ENCODE measurements at places on chromosomes 3 and 15.

DNA sequence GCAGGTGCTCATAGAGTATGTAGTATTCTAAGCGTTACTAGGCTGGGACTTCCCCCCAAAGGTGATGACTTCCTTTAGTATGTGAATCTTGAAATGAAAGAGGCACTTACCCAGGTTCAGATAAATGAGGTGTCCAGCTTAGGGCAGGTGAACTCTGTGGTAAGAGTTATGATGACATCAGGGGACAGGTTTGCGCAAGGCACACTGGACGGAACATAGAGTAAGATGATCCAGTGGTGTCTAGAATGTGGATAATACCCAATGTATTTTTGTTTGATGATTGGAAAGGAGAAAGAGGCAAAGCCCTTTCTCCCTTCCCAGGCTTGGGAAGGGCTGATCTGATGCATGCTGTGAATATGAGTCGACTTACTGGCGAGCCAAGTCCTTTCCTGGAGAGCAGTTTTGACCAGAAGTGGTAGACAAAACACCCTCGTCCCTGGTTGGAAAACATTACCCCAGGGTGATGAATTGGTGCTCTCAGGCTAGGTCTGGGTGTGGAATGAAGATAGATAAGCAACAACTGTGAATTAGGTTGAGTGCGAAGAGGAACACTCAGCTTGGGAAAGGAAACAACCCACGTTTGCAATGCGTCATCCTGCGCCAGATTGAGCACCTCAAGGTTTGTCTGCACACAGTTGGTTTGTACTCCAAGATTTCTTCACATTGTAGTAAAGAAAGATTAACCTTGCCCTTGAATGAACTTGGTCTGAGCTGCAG is 124.2 kb downstream of the GHSR start:
- DNase-seq: no peak

DNA sequence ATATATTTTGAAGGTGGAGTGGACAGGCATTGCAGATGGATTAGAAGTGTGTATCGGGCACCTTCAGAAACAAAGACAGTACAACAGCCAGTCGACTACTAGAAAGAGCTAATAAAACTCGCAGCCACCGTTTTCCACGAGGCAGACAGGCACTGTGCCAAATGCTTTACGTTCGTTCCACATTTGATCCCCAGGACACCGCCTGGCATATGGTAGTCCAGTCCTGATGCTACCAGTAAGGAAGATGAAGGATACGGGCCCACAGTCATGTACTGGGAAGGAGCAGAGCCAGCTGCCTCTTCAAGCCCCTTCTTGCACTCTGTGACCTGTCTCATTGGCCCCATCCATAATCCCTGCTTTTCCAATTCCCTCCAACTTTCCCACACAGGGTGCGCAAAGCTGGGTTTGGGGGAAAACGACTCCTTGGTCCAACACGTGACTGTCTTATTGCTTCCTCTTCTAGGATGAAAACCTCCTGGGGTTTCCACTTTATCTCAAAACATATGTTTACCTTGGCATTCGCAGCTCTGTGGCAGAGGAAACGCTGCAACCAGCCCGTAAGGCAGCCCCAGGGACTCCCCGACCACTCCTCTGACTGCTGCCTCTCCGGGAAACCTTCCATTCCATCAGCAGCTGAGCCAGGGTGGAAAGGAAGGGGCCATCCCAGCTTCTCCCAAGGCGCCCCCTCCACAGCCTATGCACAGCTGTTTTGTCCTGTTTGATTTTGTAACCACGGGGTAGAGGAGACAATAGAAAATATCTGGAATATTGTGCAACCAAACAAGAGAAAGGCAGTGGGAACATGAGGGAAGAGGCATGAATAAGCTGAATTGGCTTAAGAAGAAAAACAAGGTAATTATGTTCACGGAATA is 107.4 kb downstream of the ADAMTS17 start:
- no peak for DNase-seq

GRCh38 chr3:112813723-112814171 is 32.9 kb downstream of the CD200R1L start:
- no peak for DNase-seq

- no peak for DNase-seq
These were observed 147.5 kb upstream of the THBS1 start for GRCh38 chr15:39433376-39433775.

GRCh38 chr15:63203451-63204090 is 14.2 kb downstream of the RAB8B start:
- no peak for DNase-seq

- DNase-seq: no peak
These were observed 23.5 kb downstream of the MITF start for GRCh38 chr3:69762768-69763229.

All from stimulated activated CD4-positive, alpha-beta T cell treated with anti-CD3 and anti-CD28 coated beads, TNF-alpha, amount 100 ng/mL, for 4 hours (primary cell).